ENCODE measurements at places on chromosomes 6 and 20.

DNA sequence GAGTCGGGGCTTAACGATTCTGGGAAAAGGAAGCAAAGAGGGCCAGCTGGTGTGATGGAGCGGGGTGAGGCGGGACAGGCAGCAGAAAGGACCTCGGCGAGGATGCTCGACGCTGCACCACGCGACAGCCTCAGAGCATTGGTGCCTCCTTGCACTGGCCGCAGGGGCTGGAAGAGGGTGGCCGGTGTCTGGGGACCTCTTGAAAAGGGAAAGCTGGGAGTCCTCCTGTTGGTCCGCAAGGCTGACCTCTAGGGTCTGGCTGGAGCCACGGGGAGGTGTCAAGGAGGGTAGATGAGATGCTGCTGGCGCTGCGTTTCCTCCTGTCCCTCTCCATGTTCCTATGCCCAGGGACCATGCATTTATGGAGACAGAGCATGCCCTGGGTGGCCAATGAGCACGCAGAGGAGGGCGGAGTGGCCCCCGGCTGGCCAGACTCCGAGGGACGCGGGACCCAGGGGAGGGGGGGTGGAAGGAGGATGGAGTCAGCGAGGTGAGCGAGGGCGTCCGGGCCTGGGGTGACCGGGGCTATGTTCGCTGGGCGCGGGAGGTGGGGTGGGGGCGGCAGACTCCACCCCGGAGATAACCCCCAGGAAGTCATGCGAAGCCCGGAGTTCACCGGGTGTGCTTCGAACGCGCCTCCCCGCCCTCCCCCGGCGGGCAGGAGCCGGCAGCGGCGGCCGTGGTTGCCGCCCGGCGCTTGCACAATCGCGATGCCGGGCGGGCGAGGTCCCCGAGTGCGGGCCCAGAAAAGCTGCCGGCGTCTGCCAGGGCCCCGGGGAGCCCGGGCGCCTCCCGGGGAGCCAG, at the start of gene CYP24A1:
Gene CYP24A1 (minus strand): TSS at position 334 of the 804 bp plus-strand sequence. CDS start 407 bp downstream, outside the sequence.
- DNase-seq = peak; percentile 37

GRCh38 chr6:53961679-53962370, 149.4 kb upstream of the MLIP start:
- no peak for DNase-seq

- DNase-seq = no peak
These were observed 63.0 kb downstream of the HUS1B start for GRCh38 chr6:593907-594212.

GRCh38 chr6:3795836-3796718, 44.6 kb upstream of the PXDC1 start:
- DNase-seq = no peak

GRCh38 chr20:45346291-45346718, 1.9 kb downstream of the SDC4 start:
- no peak for DNase-seq

DNA sequence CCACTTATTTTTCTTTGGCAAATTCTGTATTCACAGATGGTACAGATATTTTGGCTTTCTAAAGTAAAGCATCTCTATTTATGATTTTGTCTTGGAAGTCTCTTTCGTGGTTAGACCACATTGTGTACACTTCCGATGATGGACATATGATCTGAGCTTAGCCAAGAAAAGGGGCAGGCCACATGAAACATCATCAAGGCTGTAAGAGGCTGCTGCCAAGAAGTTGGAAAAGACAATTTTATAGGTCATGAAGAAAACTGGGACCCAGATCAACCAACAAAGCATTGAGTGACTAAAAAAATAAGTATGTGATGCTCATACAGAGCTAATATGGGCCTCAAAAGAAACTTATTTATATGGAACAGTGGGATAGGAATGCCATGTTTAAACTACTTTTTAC, 266.4 kb downstream of the HAO1 start:
- DNase-seq = no peak

GRCh38 chr6:56692523-56693245, 50.0 kb upstream of the DST start:
- no peak for DNase-seq

DNA sequence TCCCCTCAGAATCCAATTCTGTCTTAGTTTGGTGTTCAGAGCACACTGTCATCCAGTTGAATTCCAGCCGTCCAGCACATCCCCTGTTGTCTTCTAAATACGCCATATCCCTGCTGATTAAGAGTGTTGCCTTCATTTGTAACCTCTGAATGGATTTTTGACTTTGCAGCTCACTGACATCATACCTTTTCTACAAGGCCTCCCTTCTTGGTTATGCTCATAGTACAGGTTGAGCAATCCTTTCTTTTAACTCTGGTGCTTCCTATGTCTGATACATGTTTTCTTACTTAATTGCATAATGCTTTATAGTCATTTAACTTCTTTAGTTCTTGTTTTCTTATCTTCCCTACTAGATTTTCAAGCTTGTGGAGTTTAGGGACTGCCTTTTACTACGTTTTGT, 36.4 kb downstream of the XRN2 start:
- no peak for DNase-seq

- no peak for DNase-seq
These were observed 21.9 kb downstream of the TPBG start for GRCh38 chr6:82385546-82385945.
